ENCODE measurements at places on chromosomes 7 and 10.

DNA sequence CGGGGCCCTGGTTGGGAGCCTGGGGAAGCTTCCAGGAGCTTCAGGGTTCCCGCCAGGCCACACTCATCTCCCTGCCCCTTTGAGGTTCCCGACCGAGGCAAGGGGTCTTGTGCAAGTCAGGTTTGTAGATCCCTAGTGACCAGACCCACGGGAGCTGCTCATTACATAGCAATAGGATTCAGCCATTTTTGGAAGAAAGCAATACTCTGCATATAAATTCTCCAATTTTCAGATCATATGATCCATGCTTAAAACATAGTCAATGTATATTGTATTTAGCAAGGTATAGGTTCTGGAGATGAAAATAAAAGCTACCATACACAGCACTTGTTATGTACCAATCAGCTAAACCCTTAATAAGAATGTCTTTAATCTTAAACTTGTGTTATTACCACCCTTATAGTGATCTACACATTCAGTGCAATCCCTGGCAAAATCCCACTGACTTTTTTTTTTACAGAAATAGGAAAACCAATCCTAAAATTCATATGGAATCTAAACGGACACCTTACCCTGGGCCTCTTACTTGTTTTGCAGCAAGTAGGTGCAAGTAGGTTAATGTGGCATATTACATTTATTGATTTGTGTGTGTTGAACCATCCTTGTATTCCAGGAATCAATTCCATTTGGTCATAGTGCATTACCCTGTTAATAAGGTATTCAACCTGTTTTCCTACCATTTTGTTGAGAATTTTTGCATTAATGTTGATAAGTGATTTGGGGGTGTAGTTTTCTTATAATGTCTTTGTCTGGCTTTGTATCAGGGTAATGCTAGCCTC is 13.8 kb upstream of the FKBP9 start:
- DNase-seq: no peak

GRCh38 chr10:118873738-118874105 is 119.0 kb upstream of the CACUL1 start:
- no peak for DNase-seq

DNA sequence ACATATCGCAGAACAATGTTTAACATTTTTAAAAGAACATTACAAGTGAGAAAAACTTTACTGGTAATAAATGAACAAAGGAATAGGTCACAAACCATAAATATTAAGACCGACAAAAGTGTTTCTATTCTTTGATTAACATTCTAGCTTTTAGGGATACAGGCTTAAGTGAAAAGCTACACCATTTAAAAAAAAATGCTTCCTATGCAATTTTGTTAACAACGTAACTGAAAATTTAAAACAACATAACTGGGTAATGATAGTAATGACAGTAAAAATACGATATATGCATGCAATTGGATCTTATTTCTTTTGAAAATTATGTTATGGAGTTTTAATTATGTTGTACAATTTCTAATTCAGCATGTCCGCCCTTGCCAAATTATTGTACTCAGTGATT is 49.7 kb upstream of the THSD7A start:
- no peak for DNase-seq

GRCh38 chr7:129266181-129266580 is 41.4 kb downstream of the AHCYL2 start:
- no peak for DNase-seq

DNA sequence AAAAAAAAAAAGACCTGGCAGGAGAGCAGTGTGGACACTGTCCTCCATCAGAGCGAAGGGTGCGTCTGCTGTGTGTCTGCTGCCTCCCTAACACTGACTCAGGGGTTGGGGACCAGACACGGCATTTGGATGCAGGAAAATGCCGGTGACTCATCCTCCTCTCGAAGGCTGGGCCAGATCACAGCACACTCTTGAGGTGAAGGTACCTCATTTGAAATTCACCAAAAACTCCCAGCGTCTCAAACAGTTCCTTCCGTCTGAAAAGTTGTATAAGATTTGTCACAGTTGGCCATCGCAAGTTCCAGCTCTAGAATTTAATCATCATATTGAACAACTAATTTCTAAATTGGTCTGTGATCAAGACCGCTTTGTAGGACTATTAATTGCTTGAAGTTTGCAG is 118.1 kb upstream of the LYZL2 start:
- no peak for DNase-seq

DNA sequence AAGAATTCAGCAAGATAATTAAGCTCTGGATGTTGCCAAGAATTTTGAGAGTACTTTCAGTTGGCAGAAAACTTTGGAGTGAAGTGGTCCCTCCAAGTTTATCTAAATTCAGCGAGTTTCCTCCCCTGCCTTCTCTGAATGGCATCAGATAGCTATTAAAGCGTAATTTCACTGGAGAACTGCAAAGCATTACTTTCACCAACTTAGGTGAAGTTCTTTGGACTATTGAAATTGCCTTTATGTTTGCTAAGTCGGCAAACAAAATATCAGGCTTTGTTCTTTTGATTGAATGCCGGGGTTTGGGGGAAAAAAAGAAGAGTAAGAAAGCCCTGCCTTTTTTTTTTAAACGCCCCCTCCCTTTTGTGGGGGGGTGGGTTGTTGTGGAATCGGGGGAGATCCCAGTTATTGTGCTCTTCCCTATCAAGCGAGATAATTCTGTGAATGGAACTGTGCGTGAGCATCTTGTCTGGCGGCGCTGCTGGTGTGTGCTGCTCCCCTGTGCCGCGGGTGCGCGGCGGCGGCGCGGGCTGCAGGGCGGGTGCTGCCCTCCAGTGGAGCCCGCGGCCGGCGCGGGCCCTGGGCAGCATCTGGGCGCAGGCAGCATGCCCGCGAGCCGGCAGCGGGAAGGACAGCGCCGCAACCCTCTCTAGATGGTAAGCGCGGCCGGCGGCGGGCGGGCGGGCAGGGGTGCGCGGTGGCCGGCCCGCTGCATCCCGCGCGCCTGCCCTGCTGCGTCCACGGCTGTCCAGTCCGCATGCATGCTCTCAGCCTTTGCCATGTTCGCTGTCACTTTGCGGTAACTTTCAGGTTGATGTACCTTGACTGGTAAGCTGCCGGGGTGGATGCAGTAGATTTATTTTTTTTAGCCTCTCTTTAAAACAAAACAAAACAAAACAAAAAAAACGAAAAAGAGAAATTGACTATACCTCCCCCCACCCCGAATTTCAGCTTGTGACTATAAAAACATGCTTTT is 176.5 kb downstream of the TCF7L2 start:
- peak; percentile 59 for DNase-seq

GRCh38 chr10:26869528-26869927 is 8.8 kb upstream of the ABI1 start:
- DNase-seq: no peak

DNA sequence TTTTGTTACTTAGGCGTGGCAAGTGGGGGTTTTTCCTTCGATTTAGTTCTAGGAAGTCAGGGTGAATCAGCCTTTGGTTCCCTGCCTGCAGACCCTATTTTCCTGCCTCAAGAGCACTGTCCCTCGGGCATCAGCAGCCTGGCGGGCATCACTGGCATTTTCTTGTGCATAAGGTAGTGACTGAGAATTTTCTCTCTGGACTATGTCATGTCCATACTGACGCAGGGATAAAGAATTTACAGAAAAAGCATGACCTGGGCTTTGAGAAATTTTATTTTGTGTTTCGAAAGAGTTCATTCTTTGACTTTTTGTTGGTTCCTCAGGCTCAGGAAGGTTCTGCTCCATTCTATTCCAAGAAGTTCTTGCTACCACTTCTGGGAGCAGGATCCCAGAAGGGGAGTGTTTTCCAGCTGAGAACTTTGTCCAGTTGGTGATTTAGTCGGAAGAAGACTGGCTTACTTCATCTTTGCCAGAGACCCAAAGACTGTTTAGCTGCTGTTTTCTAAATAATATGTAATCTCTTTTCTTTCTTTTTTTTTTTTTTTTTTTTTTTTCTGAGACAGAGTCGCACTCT is 213.9 kb upstream of the SH2B2 start:
- DNase-seq: no peak

- no peak for DNase-seq
Measured at GRCh38 chr10:100614429-100615095, 78.8 kb downstream of the HIF1AN start.

DNA sequence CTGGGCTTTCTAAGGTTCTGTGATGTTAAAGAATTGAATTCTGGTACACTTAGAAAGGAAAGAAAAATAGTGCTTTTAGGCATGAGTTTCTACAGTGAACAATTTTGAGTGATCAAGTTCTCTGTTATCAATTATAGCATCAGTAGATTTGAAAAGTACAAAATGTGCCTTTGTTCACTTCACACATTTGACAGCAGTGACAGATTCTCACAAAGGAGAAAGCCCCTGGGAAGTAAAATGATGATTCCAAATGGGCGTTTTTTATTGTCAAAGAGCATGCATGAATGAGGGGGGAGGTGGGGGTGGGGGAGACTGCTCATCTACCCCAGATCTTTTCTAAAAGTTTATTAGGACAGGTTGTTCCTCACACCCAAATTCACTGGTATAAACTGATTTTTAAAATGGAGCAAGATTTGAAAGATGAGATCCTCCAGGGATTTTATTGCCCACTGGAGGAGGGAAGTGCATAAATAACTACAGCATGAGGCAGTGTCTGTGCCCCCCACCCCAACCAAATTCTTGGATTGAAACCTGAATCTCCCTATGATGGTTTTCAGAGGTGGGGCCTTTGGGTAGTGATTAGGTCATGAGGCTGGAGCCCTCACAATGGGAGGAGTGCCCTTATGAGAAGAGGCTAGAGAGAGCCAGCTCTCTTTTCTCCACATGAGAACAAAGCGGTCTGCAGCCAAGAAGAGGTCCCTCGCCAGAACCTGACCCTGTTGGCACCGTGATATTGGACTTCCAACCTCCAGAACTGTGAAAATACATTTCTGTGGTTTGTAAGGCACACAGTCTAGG is 79.5 kb downstream of the AOAH start:
- no peak for DNase-seq

DNA sequence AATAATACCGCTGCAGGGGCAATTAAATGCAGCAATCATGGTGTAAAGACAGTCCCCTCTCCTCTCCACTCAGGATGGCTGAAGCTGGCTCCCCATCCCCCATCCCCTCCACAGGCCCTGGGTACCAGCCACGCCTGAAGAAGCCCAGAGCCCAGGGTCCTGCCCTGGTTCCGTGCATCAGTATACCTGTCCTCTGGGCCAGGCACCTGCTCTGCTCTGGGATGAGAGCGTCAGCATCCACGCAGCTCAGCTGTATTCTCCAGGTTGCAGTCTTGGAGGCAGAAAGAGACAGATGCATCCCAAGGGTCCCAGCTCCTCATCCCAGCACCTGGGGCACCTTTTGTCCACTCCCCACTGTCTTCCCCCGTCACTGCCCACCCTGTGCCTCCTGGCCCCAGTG is 233.8 kb downstream of the TCERG1L start:
- no peak for DNase-seq
